ENCODE measurements at places on chromosomes 2 and 18. TPM values are rescaled to one million over a fixed set of nuclear protein-coding genes. Genes with fewer than 3 reads are reported as not detected.

- no peak for DNase-seq
Measured at GRCh38 chr2:63569740-63570139, 18.5 kb downstream of the WDPCP start.

DNA sequence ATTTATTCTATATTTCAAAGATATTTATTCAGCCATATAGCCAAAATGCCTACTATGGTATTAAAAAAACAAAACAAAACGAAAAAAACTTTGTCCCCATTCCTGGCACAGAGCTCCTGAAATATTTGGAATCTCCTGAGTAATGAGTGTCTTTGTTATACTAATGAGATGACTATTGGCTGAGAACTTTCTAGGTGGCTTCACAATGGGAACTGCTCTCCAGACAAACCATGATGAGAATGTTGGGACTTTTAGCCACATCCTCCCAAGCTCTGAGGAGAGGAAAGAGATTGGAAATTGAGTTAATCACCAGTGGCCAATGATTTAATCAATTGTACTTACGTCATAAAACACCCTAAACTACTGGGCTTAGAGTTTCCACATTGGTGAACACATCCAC, 631.8 kb upstream of the SETBP1 start:
- DNase-seq: no peak

DNA sequence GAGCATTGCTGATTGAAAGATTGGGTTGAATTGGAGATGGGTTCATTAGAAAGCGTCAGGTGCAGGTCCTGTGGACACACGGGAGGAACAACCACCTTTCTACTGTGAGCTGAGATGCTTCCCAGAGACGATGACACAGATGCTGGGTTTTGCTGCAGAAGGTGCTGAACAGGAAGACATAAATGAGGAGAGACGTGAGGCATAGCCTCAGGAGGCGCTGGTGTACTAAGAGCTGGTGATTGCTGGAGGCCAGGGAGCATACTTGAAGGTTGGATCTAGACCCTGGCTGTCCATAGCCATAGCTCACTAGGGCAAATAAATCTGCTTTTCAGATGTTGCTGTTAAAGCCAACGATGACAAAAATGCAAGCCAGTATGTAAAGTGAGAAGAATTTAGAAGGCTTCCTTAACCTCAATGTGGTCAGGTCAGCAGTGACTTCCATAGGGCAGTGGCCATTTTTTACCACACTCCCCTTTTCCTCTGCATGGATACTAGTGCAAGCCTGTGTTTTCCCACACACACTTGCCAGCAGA, 153.7 kb downstream of the SOX11 start:
- DNase-seq: no peak

DNA sequence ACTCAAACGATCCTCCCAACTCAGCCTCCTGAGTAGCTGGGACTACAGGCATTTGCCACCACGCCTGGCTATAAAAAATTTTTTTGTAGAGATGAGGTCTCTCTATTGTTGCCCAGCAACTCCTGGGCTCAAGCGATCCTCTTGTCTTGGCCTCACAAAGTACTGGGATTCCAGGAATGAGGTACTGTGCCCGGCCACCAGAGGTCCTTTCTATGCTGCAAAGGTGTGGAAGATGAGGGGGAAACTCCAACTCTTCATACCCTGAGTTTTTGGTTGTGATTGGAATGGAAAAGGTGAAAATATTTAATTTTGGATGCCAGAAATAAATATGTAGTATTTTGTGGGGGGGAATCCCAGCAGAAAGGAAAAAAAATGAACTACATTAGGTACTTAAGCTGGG, 36.0 kb downstream of the MRPL33 start:
- DNase-seq: no peak

- DNase-seq: no peak
Measured at GRCh38 chr2:234091432-234091879, 41.0 kb downstream of the SPP2 start.

LHCGR gene
- 0.42 TPM for total RNA-seq

FNDC4 gene
- total RNA-seq: 4.7 TPM
